ENCODE measurements at places on chromosomes 13 and 19.

GRCh38 chr13:39496506-39496905, 106.5 kb downstream of the LHFPL6 start:
- no peak for DNase-seq

- DNase-seq: no peak
These were observed 16.0 kb upstream of the CLN5 start for GRCh38 chr13:76975863-76976262.

DNA sequence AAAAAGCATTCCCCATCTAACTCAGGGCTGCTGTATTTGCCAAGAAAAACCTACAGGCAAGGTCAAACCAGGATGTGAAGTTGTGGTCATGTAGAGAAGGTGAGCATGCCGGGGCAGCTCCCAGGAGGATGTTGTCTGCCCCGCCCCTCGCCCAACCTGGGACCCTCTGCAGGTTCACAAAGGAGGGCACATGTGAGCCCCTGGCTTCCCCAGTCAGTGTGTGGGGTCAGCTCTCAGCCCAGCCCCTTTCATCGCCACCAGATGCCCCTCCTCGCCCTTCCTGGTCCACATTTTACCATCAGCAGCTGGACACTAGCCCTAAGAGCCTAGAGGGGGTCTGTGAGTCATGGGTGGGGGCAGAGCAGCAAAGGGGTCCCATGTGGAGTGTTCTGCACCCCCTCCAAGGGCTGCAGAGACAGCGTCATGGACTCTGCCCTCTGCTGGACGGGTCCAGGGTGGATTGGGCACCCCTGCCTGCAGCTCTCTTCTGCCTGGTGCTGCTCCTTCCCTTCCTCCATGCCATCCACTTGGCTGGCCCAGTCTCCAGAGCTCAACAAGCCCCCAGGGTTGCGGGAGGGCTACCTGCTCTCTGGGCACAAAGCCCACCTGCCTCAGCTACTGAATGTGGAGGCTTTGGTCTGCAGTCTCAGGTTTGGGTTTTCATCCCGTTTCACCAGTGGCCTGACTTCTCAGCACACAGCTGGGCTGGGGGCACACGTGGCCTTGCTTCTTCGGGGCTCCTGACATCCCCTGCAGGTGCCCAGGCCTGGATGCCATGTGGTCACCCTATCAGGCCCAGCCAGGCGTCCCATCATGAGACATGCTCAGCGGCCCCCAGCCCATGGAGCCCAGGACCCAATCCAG, 3.7 kb downstream of the PLEKHF1 start:
- DNase-seq: no peak

GRCh38 chr19:39299404-39299803, 3.2 kb downstream of the IFNL1 start:
- peak; percentile 75 for DNase-seq

GRCh38 chr19:33956941-33957340, 160.3 kb downstream of the KCTD15 start:
- DNase-seq: no peak

DNA sequence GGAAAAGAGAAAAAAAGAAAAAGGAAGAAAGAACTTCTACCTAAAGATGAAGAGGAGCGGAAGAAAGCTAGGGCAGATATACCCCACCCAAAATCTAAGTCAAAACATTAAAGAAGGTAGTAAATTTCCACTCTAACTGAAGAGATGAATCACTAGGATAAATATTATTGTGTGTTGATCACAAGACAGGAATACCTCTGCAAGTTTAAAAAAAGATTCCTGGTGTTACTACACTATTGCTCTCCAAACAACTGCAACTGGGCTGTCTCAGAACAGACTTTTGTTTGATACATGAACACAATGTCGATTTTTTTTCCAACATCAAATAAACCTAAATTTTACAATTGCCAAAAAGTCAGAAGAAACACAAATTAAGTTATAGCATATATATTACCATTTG, 6.8 kb downstream of the HSPH1 start:
- DNase-seq: no peak

DNA sequence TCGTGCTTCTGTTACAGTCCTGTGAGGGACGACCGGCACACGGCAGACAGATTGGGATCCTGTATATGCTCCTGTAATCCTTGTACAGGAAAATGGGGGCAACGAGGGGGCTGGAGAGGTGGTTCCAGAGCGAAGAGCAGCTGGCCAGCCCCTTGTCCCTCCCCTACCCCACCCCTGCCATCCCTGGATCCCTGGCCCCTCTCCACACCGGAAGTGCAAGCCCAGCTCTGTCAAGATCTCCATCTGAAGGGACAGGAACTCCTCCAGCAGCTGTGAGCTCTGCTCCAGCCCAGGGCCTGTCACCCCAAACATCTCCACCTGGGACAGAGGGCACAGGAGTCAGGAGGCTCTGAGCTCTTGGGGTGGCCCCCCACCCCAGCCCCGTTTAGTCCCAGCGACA, 5.5 kb upstream of the CCER2 start:
- DNase-seq: no peak

- no peak for DNase-seq
These were observed 392.6 kb downstream of the PCDH17 start for GRCh38 chr13:58024103-58024502.

DNA sequence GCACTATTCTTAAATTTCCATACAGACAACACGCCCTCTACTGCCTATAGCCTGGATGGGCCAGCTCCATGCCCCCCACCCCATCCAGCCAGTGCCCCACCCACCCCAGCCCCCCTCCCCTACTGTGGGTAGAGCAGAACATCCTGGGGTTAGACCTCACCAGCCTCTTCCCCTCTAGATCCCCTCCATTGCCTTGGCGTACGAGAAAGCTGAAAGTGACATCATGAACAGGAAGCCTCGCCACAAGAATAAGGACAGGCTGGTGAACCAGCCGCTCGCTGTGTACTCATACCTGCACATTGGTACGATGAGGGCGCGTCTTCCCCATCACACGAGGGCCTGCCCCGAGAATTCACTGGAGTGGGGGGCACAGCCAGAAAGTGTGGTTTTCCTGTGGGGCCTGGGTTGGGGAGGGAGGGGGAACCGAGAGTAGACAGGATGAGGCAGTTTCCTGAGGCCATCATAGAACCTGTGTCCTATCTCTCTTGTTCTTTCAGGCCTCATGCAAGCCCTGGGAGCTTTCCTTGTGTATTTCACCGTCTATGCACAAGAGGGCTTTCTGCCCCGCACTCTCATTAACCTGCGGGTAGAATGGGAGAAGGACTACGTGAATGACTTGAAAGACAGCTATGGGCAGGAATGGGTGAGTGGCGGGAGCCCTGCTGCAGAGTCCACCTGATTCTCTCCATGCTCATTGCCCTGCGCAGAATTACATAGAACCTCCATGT, 29.1 kb downstream of the ATP12A start:
- DNase-seq: peak; percentile 89

GRCh38 chr19:21856773-21857514, 21.0 kb upstream of the ZNF43 start:
- DNase-seq: no peak

- no peak for DNase-seq
These were observed 457.9 kb downstream of the FOXO1 start for GRCh38 chr13:40208517-40208916.

DNA sequence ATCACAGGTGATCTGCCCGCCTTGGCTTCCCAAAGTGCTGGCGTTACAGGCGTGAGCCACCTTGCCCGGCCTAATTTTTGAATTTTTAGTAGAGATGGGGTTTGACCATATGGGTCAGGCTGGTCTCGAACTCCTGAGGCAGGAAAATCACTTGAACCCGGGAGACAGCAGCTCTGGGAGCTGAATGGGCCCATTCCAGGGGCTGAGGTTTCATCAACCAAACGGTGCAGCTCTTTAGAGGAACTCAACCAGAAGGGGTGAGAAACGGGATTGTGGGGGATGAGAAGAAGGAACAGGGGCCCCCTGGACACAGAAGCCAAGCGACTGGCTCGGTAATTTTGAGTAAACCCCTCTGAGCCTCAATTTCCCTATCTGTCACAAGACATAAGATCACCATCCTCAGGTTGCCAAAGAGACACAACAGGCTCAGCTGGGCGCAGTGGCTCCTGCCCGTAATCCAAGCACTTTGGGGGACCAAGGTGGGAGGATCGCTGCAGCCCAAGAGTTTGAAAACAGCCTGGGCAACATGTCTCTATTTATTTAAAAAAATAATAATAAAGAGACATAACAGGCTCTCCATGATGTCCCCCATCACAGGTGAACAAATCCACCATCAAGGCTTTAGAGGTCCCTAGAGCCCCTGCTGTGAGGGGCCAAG, 562 bp downstream of the IQCN start:
- no peak for DNase-seq

- DNase-seq: peak; percentile 25
These were observed 550 bp upstream of the DLL3 start for GRCh38 chr19:39497996-39498797.

- no peak for DNase-seq
These were observed 29.5 kb downstream of the UPF1 start for GRCh38 chr19:18861235-18861634.

DNA sequence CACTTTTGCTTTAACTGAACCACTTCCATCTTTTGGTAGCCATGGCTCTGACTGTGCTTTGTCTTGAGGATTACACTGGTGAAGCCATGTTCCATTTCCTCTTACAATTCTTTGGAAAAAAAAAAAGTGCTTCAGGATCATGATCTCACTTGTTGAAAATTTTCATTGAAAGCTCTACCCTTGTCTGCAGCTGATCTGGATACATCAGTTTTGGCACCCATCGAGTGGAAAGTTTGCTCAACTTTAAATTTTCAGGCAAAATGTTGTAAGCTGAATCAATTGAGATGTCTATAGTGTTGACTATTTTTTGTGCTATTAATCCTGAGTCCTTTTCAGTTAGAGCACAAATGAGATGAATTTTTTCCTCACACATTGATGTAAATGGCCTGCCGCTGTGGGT, 48.3 kb upstream of the RFXAP start:
- no peak for DNase-seq

Measured in activated CD4-positive, alpha-beta T cell treated with anti-CD3 and anti-CD28 coated beads, Interleukin-10, Interleukin-2, amounts not matched to agents 100 ng/mL and 50 ng/mL, durations not matched to agents 16 hours and 8 hours (primary cell).